ENCODE measurements at places on chromosomes 5 and 9.

DNA sequence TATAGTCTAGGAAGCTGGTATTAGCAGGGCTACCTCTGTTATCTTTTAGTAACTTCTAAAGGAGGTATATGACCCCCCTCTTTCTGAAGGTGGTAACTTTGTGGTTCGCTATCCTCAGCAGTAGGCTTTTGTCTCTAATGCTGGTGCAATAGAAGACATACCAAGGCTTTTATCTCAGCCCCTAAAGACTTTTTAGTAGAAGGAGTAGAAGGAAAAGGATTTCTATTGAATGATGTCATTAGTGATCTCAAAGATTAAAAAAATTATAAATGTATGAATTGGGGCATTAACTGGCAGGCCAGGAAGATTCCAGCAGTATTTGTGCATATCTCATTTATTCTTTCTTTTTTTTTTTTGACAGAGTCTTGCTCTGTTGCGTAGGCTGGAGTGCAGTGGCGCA, 78.2 kb downstream of the RAI14 start:
- DNase-seq, result no peak

DNA sequence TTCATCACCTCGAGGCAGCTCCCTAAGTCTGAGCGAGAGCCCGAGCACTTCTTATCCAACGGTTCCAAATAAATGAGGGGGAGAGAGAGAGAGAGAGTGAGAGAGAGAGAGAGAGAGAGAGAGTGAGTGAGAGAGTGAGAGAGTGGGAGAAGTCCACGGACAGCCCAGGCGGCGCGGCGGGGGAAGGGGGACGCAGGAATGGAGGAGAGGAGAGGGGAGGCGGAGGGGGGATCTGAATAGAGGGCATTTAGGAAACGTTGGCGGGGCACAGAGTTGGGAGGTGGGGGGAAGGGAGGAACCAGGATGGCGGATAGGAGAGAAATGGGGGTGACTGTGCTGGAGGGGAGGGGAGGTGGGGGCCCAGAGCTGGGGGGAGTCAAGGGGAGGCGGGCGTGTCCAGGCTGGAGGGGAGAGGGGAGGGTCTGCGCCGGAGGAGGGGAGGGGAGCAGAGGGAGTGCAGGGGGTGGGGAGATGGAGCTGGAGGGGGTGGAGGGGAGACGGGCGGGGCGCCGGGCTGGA, 398 bp upstream of the BASP1 start:
- no peak for DNase-seq

DNA sequence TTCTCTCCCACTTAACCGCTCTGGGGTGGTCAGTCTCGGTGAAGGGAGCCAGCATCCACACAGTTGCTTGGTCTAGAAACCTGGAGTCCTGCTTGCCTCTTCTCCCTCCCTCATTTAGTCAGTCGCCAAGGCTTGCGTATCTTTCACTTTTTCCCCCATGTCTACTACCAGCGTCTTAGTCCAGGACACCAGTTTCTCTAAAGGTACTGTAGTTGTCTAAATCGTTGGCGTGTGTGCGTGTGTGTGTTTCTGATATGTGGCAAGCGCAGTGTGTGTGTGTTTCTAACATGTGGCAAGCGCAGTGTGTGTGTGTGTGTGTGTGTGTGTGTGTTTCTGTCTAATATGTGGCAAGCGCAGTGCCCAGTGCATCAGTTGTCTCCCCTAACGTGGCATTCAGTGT, 641 bp downstream of the ATP6V1G1 start:
- no peak for DNase-seq

DNA sequence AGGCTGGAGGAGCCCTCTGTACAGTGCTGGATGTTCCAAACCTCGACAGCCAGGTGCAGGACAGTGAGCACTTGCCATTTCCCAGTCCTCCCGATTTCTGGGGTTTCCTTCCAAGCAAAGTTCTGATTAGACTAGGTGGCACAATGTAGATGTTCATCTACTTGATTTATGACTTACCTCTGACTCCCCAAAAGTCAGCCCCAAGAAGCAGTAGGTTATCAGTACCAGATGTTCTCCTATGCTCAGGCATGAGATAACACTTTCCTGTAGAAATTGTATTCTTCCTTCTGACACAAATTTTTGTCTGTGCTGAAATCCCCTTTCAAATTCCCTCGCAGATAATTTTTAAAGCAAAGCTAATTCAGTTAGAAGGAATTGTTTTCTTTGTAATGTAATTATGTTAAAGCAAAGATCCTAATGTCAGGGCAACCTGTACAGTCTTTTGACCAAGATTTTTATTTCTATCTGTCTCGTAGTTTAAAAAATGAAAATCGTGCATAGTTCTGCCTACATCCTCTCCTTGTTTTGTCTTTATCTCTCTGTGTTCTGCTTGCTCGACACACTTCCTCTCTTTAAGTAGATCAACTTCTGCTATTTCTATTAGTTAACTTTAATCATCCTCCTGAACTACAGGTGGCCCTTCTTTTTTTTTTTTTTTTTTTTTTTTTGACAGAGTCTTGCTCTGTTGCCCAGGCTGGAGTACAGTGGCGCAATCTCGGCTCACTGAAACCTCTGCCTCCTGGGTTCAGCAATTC, 102.4 kb upstream of the PJA2 start:
- no peak for DNase-seq

DNA sequence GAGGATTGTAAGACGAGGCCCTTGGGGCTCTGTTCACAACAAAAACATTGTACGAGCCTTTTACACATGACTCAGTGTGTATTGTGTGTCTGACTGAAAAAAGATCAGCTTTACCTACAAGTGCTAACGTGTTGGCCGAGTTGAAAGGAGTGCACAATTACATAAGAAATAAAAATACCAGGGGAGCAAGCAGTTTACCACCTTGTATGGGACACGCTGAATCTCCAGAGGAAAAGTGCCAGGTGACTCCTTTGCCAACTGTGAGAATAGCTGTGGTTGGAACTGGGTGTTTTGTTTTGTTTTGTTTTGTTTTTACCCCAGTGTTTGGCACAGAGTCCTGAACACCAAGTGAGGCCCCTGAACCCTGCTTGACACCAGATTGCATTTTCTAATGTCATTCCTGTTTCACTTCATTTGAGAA, 32.8 kb upstream of the ZSWIM6 start:
- DNase-seq, result no peak

- no peak for DNase-seq
These were observed 56.1 kb upstream of the C9orf72 start for GRCh38 chr9:27629425-27629824.

DNA sequence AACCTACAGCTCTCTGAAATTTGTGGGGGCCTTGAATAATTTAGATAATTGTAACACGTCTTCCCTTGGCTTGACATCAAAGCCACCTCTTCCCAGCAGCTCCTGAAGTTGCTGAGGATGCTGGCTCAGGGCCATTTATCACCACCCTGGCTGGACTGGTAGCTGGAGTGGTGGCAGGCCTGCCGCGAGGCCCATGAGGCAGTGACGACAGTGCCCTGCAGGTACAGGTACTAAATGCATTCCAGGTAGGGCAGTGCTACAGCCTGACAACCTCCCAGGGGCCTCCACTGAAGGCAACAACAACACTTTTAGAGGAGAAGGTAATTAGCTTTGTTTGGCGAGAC, 270.2 kb upstream of the KLF4 start:
- DNase-seq, result no peak

DNA sequence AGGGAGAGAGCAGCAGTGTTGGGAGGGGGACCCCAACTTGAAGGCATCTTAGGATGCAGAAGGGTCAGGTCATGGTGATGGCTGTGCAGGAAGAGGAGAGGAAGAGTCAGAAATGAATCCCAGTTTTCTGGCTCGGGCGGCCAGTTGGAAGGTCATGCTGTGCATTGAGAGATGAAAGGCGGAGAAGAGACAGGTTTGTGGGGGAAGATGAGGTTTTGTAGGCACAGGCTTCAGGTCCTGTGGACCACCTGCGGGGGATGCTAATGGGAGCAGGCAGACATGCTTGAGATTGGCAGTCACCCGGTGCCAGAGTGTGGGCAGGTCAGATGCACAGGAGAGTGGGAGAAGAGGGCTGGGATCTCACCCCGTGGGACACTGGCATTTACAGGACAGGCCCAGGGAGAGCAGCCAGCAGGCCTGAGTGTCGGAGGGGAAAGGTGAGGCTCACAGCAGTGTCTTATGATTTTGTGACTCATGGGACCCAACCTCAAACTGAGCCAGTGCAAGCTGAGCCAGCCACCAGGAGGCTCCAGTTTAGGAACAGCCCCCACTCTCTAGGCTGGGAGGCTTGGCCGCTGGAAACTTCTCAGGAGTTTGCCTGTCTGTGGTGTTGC, 17.5 kb downstream of the STXBP1 start:
- DNase-seq, result no peak

DNA sequence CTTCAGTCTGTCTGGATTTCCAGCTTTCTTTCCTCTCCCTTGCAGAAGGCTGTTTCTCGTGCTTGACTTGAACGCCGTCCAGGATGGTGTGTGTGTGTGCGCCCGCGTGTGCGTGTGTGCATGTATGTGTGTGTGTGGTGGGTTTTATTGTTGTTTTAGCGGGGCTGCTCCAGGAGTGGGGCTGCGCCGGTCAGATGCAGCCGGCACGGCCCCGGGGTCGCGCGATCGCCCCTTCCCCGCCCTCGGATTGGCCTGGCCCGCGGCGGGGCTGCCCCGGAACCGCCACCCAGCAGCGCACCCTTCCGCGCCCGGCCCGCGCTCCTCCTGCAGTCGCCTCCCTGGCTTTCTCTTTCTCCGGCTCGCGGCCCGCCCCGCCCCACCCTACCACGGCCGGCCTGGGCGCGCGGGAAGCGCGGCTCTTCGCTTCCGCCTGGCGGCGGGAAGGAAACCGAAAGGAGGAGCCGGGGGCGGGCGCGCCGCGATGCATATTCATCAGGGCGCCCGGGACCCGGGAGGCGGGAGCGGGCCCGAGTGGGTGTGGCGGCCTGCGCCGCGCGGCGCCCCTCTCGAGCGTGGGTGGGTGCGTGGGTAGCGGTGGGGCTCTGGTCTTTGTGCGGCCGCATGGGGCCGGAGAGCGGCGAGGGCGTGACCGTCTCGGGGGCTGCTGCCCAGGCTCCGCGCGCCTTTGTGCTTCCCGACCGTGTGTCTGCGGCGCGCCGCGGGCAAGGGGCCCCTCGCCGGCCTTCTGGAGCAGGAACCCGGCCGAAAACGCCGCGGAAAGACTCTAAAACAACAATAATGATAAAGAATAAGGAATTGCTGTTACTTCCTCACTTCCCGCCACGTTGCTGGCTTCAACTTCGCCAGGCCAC, 8.5 kb upstream of the NFIB start:
- peak; percentile 17 for DNase-seq

DNA sequence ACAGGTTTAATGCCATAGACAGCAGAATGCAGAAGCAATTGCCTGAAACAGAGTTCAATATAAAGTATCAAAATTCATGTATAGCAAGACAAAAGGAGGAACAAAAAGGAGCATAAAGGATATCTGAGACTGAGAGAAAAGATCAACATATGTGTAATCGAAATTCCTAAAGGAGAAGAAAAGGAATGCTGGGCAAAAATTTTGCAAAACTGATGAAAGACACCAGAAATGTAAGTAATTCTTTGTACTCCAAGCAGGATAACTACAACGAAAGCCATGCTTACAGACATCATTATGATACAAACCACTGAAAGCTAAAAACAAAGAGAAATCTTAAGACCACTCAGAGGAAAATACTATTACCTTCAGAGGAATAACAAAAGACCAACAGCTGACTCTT, 72.8 kb upstream of the MTAP start:
- no peak for DNase-seq

DNA sequence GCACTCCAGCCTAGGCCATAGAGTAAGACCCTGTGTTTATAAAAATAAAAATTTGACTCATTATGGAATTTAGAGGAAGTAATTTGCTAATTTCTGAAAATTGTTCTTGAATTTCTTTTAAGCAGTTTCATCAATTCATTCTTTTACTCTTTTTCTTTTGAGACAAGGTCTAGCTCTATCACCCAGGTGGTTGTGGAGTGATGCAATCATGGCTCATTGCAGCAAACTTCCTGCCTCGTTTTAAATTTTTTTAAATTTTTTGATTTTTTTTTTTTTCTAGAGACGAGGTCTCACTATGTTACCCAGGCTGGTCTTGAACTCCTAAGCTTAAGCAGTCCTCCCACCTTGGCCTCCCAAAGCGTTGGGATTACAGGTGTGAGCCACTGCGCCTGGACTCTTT, 3.1 kb upstream of the CAMLG start:
- no peak for DNase-seq

GRCh38 chr9:114098936-114099668, at the start of gene KIF12:
TSS of gene KIF12 (minus strand) at chr9:114099292. CDS start at chr9:114099276, 16 bp downstream.
- no peak for DNase-seq

GRCh38 chr9:13863112-13863511, 450.8 kb downstream of the NFIB start:
- no peak for DNase-seq

- no peak for DNase-seq
These were observed 82.2 kb upstream of the RFX3 start for GRCh38 chr9:3608011-3608410.

DNA sequence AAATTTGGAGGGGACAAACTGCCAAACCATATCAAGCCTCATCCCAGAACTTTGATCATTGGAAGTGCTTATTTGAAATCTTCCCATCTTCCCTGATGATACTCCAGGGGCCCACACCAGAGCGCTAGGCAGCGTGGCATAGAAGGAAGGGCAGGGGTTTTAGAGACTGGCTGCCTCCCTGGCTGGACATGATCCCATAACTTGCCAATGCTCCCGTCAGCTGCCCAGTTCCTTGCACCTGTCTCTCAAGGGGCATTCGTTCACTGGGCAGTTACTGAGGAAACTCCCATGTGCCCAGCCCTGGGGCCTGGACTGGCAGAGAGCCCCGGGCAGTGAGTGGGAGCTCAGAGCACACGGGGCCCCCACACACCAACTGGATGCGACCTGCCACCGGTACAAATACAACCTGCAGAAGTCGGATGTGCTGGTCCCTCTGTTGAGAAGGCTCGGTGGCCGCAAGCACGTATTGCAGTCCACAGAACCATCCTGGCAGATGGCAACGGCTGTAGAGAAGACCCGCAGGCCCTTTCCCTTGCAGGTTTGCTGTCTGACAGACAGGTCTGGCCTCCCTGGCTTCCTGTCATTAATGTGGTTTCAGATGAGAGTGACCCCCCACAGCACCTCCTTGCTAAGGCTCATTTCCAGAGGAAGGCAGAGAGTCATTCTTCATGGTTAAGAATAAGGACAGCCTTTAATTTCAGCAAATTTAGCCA, 122.4 kb downstream of the MVB12B start:
- DNase-seq, result no peak

GRCh38 chr5:135133698-135134515, 99.9 kb upstream of the PITX1 start:
- no peak for DNase-seq
